ENCODE measurements at places on chromosomes 1 and 21. TPM values are rescaled to one million over a fixed set of nuclear protein-coding genes. Genes with fewer than 3 reads are reported as not detected.

- DNase-seq: no peak
- H3K36me3 ChIP-seq: no peaks in the 10 kb centered on the region
- no peak overlapping the region for H3K27ac ChIP-seq
- no peaks in the 10 kb centered on the region for H3K4me1 ChIP-seq
- H3K27me3 ChIP-seq: peaks cover 9% of the 10 kb centered on the region
Measured at GRCh38 chr21:17738176-17738953, 80.8 kb downstream of the C21orf91 start.

DNA sequence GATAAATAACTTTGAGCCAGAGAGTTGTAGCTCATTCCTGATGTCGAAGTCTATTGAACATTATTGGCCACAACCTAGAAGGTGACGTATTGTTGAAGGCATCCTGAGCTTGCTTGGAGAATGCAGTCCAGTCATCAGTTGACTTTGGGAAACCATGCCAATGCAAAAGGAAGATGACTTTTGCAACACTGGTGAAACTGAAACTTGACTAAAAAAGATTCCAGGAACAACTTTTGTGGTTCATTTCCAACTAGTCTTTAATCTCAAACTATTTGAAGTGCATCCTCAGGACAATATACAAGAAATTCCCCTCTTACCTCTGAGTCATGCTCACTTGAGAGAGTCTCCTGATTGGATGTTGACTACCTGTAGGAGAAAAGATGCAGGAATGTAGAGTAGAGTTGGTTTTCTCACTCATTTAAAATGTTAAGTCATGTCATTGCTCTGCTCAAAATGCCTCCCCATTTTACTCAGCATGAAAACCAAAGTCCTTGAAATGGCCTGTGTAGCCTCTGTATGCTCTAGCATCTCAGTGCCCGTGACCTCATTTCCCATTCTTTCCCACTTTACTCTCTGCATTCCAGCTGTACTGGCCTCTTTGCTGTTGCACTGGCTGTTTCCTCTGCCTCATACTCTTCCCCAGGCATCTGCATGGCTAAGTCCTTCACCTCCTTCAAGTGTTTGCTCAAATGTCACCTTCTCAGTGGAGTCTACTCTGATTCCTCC is 24.4 kb upstream of the LEPR start:
- peak; percentile 57 for DNase-seq
- no peak overlapping the region for H3K4me3 ChIP-seq
- H3K36me3 ChIP-seq: peaks cover 30% of the 10 kb centered on the region
- peaks cover 2% of the 10 kb centered on the region for H3K27me3 ChIP-seq

GRCh38 chr1:31814631-31815306 is 1.1 kb downstream of the SPOCD1 start:
- H3K4me1 ChIP-seq: peaks cover 5% of the 10 kb centered on the region
- no peaks in the 10 kb centered on the region for H3K27me3 ChIP-seq
- no peak overlapping the region for H3K4me3 ChIP-seq
- DNase-seq: no peak

The OR10Z1 gene
- not detected for total RNA-seq

The C8A gene
- total RNA-seq: not detected

Measured in HFFc6 (cell line).